Testis (tissue), 5 donors: ENCODE measurements at places on chromosomes 4 and X. TPM values are rescaled to one million over a fixed set of nuclear protein-coding genes. Genes with fewer than 3 reads are reported as not detected.

- H3K36me3 ChIP-seq: no peaks in the 10 kb centered on the region
- H3K27me3 ChIP-seq: no peaks in the 10 kb centered on the region
- H3K27ac ChIP-seq: no peak overlapping the region
- no peak overlapping the region for H3K4me3 ChIP-seq
- no peaks in the 10 kb centered on the region for H3K4me1 ChIP-seq
Measured at GRCh38 chr4:120877021-120877420, 45.5 kb downstream of the PRDM5 start.

DNA sequence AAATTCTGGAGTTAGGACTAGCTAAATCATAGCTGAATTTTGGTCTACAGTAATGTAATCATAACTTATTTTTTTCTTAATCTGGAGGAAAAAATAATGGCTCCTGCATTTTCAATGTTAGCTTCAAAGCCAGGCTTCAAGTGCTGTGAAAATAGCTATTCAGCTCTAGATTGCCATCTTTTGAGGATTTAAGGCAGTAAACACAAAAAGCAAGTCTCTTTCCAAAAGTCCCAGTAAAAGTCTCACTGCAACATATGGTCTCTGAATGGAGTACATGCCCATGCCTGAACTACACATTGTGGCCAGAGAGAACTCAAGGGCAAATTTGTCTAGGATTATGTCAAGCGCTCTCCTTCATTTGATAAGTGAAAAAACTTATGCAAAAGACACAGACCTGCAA, 720.9 kb downstream of the FSTL5 start:
- no peak overlapping the region for H3K4me3 ChIP-seq
- H3K4me1 ChIP-seq: no peaks in the 10 kb centered on the region
- no peaks in the 10 kb centered on the region for H3K27me3 ChIP-seq
- no peak for DNase-seq
- no peak overlapping the region for H3K27ac ChIP-seq

TCEAL6 gene
- 40.3 TPM for polyA plus RNA-seq

GRCh38 chr4:6500481-6501140, 28.2 kb upstream of the PPP2R2C start:
- no peaks in the 10 kb centered on the region for H3K27me3 ChIP-seq
- H3K4me3 ChIP-seq: no peak overlapping the region
- H3K4me1 ChIP-seq: no peaks in the 10 kb centered on the region
- no peak overlapping the region for H3K27ac ChIP-seq
- no peak for DNase-seq
- no peaks in the 10 kb centered on the region for H3K36me3 ChIP-seq

- H3K27ac ChIP-seq: no peak overlapping the region
- H3K4me3 ChIP-seq: no peak overlapping the region
- no peaks in the 10 kb centered on the region for H3K27me3 ChIP-seq
- H3K36me3 ChIP-seq: no peaks in the 10 kb centered on the region
- peaks cover 5% of the 10 kb centered on the region for H3K4me1 ChIP-seq
- DNase-seq: no peak
Measured at GRCh38 chr4:81620442-81620841, 148.7 kb upstream of the RASGEF1B start.

HS3ST1 gene
- polyA plus RNA-seq: 1.2 TPM

DNA sequence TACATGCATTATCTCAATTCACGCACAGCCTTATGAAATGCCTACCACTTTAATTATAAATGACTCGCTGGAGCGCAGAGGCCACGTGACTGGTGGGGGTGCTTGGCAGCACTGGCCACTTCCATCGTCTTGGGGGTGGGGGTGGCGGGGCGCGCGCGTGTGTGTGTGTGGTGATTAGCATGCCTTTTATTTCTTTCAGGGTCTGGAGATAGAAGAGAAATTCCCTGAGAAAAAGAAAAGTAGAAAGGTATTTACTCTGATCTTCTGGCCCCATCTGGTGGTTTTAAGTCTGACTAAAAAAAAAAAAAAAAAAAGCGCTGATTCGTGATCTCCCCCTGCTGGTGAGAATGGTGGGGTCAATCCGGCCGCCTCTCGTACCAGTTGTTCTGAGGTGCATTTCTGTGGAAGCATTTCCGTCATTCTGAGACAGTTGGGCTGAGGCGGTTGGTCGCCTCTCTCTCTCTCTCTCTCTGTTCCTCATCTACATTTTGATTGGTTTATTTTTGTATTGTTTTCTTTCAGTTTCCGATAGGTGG, at the start of gene CCNB3:
CCNB3 (plus strand) TSS at position 402 of the 536 bp plus-strand sequence. CDS start 80,399 bp downstream, outside the sequence.
- no peaks in the 10 kb centered on the region for H3K36me3 ChIP-seq
- no peaks in the 10 kb centered on the region for H3K4me1 ChIP-seq
- DNase-seq: peak; percentile 80
- peak within 1 kb of the TSS; percentile 39 for H3K4me3 ChIP-seq
- H3K27me3 ChIP-seq: no peaks in the 10 kb centered on the region

GRCh38 chr4:90495211-90495610, 368.0 kb downstream of the CCSER1 start:
- H3K4me3 ChIP-seq: no peak overlapping the region
- no peaks in the 10 kb centered on the region for H3K36me3 ChIP-seq
- DNase-seq: no peak
- no peaks in the 10 kb centered on the region for H3K27me3 ChIP-seq

DNA sequence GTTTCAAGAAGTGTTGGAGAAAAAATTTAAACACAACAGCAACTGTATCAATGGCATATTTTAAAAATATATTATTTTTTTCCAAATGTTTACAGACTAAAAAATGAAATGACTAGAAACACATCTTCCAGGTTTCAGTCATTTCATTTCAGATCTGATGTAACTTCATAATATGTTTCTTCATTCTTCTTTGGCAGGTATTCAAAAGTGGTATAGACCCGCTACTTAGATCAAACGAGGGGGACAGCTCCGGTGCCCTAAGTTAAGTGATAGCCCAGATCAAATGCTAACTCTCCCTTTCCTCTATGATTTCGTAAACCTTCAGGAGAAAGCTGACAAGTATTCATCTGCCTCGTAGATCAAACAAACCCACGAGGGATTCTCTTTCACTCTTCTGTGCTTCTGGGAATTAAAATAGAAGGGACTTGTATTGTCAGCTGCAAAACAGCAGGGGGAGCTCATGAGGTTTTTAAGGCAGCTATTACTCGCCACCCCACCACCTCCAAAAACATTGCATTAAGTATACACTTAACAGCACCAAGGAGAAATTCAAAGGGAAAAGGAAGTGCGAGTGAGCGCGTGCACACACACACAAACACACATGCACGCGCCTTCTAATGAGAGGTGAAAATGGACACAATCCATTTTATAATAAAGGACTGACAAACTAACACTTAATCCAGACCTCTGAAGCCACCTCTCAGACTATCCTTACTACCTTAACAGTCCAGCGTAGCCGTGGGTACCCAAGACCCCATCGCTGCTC, 21.4 kb downstream of the HELT start:
- no peaks in the 10 kb centered on the region for H3K4me1 ChIP-seq
- H3K27me3 ChIP-seq: no peaks in the 10 kb centered on the region
- no peak overlapping the region for H3K27ac ChIP-seq

GRCh38 chr4:61614231-61614630, 414.1 kb downstream of the ADGRL3 start:
- no peak for DNase-seq
- no peak overlapping the region for H3K4me3 ChIP-seq
- H3K4me1 ChIP-seq: no peaks in the 10 kb centered on the region
- no peaks in the 10 kb centered on the region for H3K27me3 ChIP-seq
- no peaks in the 10 kb centered on the region for H3K36me3 ChIP-seq
- H3K27ac ChIP-seq: no peak overlapping the region

GRCh38 chrX:30637874-30638815, 15.1 kb upstream of the GK start:
- no peak overlapping the region for H3K27ac ChIP-seq
- H3K4me3 ChIP-seq: no peak overlapping the region
- H3K4me1 ChIP-seq: no peaks in the 10 kb centered on the region
- no peaks in the 10 kb centered on the region for H3K27me3 ChIP-seq
- no peak for DNase-seq

DNA sequence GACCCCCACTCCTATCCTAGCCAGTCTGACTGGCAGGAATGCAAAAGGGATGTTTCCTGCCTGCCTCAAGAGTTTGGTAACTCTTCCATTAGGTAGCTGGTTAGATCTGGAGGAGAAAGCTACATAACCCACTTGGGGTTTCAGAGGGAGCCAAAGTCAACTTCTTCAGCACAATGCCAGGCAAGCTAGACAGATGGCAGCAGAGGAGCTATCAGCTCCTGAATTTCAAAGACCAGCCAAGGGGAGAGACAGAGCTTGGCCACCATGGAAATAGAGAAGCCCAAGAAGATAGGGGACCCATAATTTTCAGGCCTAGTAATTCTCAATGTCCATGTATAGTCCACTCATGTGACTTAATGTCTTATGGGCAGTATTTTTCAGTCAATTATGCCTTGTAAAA, 56.4 kb downstream of the PGRMC1 start:
- no peak overlapping the region for H3K27ac ChIP-seq
- H3K27me3 ChIP-seq: no peaks in the 10 kb centered on the region
- no peaks in the 10 kb centered on the region for H3K4me1 ChIP-seq
- DNase-seq: no peak
- H3K4me3 ChIP-seq: no peak overlapping the region

DNA sequence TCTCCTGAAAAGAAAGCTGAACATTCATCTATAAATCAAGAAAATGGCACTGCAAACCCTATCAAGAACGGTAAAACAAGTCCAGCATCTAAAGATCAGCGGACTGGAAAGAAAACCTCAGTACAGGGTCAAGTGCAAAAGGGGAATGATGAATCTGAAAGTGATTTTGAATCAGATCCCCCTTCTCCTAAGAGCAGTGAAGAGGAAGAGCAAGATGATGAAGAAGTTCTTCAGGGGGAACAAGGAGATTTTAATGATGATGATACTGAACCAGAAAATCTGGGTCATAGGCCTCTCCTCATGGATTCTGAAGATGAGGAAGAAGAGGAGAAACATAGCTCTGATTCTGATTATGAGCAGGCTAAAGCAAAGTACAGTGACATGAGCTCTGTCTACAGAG, 28.6 kb downstream of the PAQR3 start:
- no peaks in the 10 kb centered on the region for H3K27me3 ChIP-seq
- no peaks in the 10 kb centered on the region for H3K4me1 ChIP-seq
- no peak for DNase-seq
- H3K4me3 ChIP-seq: no peak overlapping the region
- H3K27ac ChIP-seq: no peak overlapping the region

- no peaks in the 10 kb centered on the region for H3K4me1 ChIP-seq
- no peak for DNase-seq
- H3K4me3 ChIP-seq: no peak overlapping the region
- no peaks in the 10 kb centered on the region for H3K27me3 ChIP-seq
Measured at GRCh38 chr4:28226962-28227361, 1366.3 kb downstream of the STIM2 start.

DNA sequence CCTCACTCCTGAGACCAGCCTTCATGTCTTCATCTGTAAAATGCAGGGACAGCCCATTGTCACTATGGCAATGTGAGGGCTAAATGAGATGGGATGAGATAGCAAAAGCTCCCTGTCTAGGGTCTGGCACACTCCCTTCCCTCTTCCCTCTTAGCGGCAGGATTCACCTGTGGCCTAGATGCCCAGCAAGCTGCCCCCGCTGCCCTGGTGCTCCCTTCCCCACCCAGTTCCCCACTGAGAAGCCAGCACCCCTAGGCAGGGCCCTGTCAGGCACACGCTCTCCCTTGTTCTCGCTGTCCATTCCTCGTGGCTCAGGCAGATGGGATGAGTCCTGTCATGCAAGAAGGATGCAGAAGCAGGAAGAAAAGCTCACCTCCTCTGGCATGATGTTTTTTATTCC, 49.2 kb upstream of the PJA1 start:
- no peak for DNase-seq
- H3K27ac ChIP-seq: no peak overlapping the region
- no peaks in the 10 kb centered on the region for H3K27me3 ChIP-seq
- H3K4me1 ChIP-seq: no peaks in the 10 kb centered on the region
- H3K36me3 ChIP-seq: no peaks in the 10 kb centered on the region

GRCh38 chr4:122170775-122171174, 18.6 kb downstream of the BLTP1 start:
- DNase-seq: no peak
- no peaks in the 10 kb centered on the region for H3K4me1 ChIP-seq
- H3K4me3 ChIP-seq: no peak overlapping the region
